Kasumi-1 (cell line): ENCODE measurements at places on chromosomes 3 and 15.

DNA sequence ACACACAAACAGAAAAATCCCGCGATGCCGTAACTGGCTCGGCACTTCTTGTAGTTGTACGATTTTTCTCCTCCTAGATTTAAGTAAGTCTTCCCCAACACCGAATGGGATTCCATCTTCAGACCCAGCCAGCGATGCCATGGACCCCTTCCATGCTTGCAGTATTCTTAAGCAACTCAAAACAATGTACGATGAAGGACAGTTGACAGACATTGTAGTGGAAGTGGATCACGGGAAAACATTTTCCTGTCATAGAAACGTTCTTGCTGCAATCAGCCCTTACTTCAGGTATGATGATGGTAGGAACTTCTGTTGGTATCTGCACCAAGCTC is 763 bp downstream of the KBTBD8 start:
- DNase-seq: peak; percentile 29

GRCh38 chr3:114295946-114296345 is 2.1 kb downstream of the TIGIT start:
- no peak for DNase-seq

- no peak for DNase-seq
These were observed 151.8 kb upstream of the TGFBR2 start for GRCh38 chr3:30454636-30455035.

- no peak for DNase-seq
These were observed 317.5 kb upstream of the IGF1R start for GRCh38 chr15:98330692-98331435.

- DNase-seq: no peak
These were observed 39.8 kb downstream of the SQOR start for GRCh38 chr15:45674677-45675076.
